ENCODE measurements at places on chromosomes 2 and 18.
A peak's percentile ranks its signal among the peaks of the same experiment; 100 is the strongest.

- no peak for DNase-seq
Observed at GRCh38 chr2:10926191-10926820, 14.6 kb downstream of the KCNF1 start.

DNA sequence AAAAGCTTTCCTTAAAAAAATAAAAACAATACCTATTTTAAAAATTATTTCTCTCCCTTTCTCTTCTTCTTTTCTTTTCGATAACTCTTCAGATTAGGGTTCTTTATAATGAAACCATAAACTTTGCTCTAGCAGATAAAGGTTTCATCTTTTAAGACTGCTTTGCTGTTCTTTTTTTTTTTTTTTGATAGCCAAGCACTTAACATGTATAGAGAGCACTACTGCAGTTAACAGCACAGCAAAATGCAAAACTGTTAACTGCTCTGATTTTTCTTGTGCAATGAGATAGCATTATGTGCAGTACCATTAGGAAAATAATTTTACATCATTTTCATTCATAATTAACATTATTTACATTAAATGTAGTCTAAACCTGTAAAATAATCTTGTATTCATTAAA lies 36.3 kb downstream of the GALNT1 start:
- no peak for DNase-seq

GRCh38 chr2:61774351-61774750 lies 79.5 kb downstream of the FAM161A start:
- DNase-seq: no peak

DNA sequence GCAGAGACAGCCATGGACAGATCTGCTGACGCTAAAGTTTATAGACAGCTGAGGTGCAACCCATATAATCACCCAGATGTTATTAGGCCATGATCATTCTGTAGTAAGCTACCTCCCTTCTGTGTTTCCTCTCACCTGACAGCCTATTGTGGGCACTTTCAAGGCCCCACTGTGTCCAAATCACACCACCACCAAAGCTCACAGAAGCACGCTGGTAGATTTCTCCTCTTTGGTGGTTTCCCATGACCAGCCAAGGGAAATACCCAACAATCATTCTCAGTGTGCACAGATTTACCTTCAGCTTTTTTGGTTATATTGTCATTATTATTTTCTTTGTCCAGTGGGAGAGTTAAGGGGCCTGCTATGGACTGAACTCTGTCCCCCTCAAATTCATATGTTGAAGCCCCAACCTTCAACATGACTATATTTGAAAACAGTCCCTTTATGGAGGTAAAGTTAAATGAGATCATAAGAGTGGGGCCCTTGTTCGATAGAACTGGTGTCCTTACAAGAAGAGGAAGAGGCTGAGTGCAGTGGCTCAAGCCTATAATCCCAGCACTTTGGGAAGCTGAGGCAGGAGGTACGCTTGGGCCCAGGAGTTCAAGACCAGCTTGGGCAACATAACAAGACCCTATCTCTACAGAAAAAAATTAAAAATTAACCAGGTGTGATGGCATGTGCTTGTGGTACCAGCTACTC lies 74.0 kb upstream of the MSH6 start:
- DNase-seq: no peak

DNA sequence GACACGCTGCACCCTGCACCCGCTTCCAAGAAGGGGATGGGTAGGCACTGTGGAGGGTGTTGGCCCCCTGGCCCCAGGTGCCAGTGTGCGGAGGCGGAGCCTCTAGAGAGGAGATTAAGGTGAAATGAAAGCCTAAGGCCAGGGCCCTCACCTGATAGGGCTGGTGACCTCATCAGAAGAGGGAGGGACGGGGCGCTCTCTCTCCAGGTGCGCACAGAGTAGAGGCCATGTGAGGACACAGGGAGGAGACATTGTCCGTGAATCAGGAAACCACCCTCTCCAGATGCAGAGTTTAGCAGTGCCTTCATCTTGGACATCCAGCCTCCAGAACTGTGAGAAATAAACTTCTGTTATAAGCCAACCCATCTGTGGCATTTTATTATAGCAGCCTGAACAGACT lies 62.3 kb downstream of the PSMG2 start:
- DNase-seq: no peak

DNA sequence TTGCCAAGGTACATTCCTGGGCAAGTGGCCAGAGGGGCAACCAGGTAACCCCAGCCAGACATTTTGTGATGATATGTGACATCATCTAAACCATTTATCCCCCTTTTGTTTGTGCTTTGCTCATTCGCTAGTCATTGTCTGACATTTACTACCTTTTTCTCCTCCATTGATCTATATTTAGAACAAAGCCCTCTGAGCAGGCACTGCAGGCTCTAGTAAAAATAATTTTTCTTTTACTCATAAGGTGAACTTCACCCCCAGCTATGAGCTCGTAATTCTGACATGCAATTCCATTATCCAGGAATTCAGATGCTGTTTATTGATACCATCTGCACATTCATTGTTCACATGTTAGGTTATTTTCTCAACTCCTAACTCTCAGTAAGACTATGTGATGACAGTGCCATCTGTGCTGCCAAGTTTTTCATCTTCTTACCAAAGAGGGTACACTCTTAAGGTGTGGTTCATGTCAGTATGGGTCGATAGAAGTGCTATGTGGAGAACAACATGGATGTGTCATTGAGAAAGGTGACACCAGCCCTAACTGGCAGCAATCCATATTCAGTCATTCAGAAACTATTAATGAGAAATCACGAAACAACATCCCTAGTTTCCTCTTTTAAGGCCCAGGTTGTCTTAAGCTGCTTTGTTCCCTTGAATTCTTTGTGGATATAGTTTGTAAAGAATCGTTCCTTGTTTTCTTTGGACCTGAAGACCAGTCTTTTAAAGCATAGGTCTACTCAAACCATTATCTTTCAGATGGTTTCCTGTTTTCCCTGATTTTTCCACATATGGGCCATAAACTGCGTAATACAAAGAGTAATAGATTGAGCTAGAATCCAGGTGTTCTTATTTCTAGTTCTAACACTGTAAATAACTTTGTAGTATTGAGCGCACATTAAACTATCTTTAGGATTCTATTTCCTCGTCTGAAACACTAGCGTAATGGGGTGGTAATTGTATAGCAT lies 978.1 kb upstream of the CDH2 start:
- no peak for DNase-seq

DNA sequence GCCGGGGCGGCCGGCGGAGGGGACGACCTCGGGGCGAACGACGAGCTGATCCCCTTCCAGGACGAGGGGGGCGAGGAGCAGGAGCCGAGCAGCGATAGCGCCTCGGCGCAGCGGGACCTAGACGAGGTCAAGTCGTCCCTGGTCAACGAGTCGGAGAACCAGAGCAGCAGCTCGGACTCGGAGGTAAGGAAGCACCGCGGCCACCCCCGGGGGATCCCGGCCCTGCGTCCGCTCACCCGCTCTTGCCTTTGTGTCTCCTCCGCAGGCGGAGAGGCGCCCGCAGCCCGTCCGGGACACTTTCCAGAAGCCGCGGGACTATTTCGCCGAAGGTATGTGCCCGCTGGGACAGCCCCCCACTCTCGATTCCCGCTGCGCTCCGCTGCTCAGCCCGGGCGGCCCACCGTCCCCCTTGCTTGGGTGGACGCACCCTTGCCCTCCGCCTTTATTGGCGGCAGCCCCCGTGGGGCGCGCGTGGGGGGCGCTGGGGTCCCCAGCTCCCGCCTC lies 611 bp downstream of the TCF7L1 start:
- DNase-seq: peak; percentile 61

GRCh38 chr2:124970030-124970429 lies 944.9 kb downstream of the CNTNAP5 start:
- DNase-seq: no peak

GRCh38 chr2:100924520-100925451 lies 77.3 kb upstream of the RPL31 start:
- DNase-seq: no peak

DNA sequence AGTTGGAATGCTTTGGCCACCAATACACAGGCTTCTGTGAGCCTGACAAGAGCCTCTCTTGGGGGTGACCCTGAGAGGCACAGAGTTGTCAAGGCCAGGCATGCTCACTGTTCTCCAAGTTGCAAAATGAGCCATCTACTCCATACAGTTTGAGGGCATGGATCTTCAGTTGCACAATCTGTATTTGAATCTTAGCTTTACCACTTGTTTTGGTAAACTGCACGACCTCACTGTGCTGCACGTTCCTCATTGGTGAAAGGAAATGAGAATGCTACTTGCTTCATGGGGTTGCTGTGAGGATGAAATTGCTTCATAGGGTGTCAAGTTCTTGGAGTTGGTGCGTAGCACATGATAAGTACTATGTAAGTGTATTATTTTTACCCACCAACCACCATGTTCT lies 12.0 kb upstream of the HAAO start:
- DNase-seq: no peak

DNA sequence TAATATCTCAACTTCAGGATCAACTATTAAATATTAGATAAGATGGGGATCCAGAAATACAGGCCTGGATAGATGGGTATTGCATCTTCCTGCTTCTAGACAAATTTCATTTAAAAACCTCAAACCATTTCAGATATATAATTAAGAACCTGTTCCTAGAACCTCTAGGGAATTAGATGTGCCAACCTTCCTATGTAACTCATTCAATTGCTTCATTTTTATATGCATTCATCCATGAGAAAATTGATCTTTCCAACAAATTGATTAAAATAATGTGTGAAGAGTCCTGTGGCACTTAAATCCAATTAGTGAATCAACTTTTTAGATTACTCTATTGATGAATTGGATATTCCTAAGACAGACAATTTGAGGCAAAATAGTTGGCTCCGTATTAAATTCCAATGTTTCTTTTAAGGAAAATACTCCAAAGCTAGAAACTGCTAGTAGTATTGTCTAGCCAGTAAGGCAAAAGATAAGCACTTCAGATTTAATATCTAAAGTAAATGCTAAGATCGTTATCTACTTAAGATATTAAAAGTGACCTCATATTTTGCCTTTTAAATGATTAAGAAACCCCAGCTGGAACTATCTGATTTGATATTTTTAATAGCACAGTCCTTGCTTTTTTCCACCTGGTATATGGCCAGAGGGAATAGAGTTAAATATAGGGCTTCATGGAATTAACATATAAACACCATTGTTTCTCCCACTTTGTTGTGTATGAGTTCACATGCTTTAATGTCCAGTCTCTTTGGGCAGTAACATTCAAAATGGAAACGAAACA lies 35.8 kb downstream of the DARS1 start:
- DNase-seq: no peak

GRCh38 chr2:132668987-132669907 lies 758 bp downstream of the LYPD1 start:
- DNase-seq: no peak

- no peak for DNase-seq
Observed at GRCh38 chr2:101736861-101737291, 39.4 kb downstream of the MAP4K4 start.

DNA sequence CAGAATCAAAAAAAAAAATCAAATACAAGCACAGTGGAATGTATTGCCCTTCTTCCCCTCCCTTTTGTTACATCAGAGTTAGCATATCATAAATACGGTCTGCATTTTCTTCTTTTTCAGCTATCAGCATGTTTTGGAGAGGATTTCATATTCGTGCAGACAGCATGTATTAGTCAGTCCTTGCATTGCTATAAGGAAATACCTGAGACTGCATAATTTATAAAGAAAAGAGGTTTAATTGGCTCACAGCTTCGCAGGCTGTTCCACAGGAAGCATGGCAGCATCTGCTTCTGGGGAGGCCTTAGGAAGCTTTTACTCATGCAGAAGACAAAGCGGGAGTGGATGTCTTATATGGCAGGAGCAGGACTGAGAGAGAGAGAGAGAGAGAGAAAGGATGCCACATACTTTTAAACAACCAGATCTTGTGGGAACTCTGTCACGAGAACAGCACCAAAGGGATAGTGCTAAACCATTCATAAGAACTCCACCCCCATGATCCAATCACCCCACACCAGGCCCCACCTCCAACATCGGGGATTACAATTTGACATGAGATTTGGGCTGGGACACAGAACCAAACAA lies 8.9 kb downstream of the IL1B start:
- DNase-seq: no peak

DNA sequence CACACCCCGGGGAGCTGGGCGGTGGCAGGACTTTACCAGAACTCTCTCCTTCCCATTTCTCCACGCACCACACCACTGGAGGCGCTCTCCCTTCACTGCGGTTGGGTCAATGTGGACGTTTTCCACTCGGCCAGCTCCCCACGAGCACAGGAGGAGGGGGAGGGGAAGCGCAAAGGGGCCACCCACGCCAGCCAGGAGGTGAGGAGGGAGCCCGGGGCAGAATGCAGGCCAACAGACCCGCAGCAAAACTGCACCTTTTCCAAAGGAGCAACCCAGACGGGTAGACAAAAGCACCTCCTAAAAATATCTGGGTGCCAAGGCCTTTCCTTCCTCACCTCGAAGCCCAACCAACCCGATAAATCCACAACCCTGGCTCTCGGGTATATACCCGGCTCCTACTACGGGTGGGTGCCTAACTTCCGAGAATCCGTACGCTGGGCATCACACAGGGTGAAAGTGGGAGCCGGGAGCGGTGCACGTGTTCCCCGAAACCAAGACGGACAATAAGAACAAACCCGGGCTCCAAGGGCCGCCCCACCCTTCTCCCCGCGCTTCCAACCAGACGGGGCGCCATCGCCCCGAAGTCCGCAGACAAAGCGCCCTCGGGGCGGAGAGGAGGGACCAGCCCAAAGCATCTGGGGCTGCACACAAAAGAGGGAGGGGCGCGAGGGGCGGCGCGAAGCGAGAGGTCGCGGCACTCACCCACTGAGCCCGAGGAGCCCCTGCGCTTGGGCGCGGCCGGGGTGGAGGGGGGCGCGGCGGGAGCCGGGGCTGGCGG lies 1.0 kb downstream of the RTN4 start:
- peak; percentile 79 for DNase-seq

DNA sequence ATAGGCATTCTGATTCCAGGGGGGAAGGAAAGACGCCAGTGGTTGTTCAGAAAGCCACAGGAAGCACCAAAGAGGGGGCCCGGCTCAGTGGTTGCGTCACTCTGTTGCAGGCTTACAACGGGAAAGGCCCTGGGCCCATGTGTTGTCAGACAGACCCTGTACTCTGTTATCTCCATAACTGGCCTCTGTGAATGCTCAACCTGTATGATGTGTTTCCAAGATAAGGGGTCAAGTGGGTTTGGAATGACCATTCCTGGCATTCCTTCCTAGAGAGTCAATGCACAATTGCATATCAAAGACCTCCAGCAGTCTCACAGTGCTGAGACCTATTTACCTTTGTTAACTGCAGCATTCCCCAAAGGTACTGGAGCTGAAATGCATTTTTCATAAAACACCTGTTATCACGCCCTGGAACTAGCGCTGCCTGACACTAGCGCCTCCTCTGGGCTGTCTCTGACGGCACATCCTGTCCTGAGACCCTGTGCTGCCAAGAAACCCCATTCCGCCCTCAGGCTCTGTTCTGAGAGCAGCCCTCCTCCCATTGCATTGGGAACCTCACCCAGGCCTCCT lies 13.2 kb upstream of the LRRFIP1 start:
- no peak for DNase-seq

DNA sequence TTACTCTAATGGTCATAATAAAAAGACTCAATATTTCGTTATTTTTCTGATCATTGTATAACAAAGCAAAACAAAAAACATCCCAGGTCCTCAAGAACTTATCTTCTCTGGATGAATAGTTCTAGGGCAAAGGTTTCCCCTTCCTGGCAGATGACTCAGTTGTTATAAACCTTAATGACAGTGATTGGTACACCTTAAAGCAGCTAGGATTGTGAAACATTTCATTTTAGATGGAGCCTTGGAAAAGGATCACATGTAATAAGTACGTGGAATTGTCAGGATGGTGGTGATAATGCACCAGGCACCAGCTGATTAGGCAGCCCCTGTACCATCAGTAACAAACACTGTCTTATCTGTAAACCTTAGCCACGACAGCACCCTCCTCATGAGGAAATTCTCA lies 47.2 kb downstream of the MEP1B start:
- no peak for DNase-seq
